ENCODE measurements at places on chromosomes 5 and 9.
A peak's percentile ranks its signal among the peaks of the same experiment; 100 is the strongest.

GRCh38 chr5:80187421-80188090 is 68.3 kb downstream of the SERINC5 start:
- no peak for DNase-seq

GRCh38 chr9:19409401-19410194 is 789 bp downstream of the ACER2 start:
- peak; percentile 41 for DNase-seq

- no peak for DNase-seq
Observed at GRCh38 chr5:90111364-90112032, 298.1 kb downstream of the CETN3 start.

DNA sequence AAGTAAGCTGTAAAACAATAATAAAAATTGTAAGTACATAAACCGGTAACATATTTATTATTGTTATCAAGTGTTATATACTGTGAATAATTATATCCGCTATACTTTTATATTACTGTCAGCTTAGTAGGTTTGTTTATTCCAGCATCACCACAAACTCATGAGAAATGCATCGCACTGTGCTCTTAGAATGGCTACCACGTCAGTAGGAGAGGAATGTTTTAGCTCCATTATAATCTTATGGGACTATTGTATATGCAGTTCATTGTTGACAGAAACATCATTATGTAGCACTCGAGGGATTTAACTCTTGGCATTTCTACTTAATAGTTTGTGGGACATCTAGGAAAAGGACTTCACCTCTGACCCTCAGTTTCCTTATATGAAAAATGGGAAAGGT is 16.4 kb downstream of the SLC12A2 start:
- DNase-seq, result no peak

DNA sequence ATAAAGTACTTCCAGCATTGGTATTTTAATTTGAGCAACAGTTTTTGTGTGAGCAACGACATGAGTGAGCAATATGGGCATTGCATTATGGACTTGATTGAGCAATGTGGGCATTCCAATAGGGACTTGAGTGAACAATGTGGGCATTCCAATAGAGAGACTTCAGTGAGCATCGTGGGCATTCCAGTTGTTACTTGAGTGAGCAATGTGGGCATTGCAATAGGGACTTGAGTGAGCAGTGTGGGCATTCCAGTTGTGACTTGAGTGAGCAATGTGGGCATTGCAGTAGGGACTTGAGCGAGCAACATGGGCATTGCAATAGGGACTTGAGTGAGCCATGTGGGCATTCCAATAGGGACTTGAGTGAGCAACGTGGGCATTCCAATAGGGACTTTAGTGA is 52.2 kb downstream of the ZCCHC7 start:
- no peak for DNase-seq

- no peak for DNase-seq
Observed at GRCh38 chr9:136052991-136053756, 41.9 kb downstream of the NACC2 start.

DNA sequence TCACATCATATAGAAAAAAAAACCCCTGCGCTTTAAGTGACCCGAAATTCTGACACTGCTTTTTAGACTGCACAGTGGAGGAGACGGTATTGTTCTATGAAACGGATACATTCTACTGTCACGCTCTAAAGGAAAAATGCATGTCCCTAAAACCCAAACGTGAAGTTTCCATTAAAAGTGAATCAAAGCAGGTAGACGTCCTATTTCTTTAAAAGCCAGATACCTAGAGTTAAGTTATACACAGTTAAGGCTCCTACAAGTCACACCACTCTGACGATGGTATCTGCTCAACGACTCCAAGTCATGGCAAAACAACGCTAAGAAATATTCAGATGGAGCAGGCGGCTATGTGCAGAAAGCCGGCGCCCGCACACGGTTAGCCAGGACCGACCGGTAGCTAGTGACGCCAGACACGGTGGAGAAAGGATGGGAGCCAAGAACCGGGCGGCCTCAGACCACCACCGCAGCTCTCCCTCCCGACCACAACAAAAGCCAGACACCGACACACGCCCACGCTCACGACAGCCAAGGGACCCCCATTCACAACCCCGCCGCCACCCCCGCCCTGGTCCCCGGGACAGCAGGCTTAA is 734 bp downstream of the SKP1 start:
- no peak for DNase-seq

GRCh38 chr9:37061768-37062167 is 27.7 kb upstream of the PAX5 start:
- DNase-seq, result no peak

GRCh38 chr5:134143944-134144941 is 29.8 kb downstream of the TCF7 start:
- no peak for DNase-seq

- no peak for DNase-seq
Observed at GRCh38 chr5:82246960-82247574, 31.1 kb downstream of the RPS23 start.

- DNase-seq, result no peak
Observed at GRCh38 chr9:35864695-35865255, 5.4 kb downstream of the OR13J1 start.

DNA sequence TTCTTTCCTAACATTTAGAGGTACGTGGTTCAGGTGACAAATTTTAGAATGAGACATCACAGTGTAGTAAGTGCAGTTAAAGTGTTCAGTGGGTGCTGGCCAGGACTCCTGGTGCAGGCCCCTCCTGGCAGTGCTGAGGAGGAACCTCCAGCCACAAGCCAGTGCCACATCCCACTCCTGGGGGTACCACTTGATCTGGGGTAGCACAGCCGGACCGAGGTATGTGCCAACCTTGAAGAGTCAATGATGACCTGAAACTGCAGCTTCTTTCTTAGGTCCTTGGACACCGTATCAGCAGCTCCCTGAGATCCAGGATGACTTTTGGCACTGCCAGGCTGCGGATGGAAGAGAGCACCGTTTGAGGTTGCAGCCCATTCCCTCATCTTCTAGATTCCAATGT is 310.4 kb upstream of the IRX4 start:
- no peak for DNase-seq

DNA sequence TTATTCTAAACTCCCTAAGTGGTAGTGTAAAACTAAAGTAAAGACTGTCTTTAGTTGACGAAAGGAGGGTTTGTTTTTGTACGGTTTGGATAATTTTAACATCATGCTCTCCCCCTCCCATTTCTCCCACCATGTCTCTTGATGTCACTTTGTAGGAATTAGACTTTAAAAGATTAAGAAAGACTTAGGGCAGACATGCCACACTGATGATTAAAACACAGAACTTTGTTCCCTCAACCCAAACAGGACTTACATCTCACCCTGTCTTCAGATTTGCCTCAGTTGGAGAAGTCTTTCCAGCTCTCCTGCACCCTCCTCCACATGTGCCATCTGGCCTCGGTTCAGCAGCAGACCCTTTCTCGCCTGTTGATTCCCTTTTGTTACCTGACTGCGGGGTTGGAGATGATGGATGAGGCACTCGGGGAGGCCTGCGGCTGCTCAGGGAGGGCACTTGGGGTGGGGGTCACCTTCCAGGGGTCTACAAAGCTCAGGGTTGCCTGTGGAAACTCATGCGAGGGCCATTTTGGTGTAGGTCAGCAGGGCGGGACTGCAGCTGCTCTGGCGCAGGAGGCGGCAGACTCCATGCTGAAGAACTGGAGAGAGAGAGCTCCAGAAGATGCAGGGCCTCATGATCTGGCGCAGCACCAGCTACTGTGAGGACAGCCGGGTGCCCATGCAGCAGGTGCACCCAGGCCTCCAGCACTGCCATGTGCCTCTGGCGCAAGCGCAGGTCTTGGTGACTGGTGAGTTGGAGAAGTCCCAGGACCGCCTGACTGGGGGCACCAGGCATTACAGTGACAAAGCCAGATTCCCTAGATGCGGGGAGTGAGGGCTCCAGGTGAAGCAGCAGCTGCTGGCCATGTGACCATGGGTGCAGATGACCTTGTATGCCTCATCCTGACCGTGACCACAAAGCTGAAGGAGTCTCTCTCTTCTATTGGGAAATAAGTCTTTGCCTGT is 24.5 kb upstream of the EXOC3 start:
- no peak for DNase-seq

DNA sequence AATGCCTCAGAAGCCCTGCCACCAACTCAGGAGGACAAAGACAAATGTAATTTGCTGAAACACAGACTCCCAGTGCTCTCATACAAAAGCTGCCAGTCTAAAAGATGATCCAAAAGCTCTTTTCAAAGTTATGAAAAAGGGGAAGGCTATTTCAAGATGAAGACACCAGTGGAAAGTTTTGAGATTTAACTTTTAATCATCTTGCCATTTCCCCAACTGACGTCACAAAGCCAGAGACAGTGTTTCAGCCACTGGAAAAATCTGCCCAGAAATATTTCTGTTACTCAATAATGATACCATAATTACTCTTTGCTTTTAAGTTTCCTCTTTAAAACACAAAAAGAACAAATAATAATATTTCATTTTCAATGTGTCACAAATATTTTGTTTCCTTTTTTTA is 20.9 kb downstream of the ENG start:
- DNase-seq, result no peak

DNA sequence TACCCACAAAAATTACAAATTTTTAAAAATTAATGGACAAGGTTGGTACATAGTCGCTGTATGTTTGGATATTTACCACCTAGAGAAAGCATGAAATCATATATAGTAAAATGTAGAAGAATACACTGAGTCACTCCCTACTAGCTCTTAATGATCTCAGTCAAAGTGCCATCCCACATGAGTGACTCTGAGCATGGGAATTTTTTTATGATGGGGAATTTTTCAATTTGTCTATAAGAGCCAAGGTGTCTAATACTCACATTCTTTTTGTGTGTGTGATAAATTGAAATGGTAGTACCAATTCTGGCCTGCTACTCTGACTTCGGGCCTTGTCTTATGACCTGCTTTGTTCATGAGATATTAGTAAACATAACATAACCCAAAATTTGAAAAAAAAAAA is 483.2 kb downstream of the CDH10 start:
- no peak for DNase-seq

DNA sequence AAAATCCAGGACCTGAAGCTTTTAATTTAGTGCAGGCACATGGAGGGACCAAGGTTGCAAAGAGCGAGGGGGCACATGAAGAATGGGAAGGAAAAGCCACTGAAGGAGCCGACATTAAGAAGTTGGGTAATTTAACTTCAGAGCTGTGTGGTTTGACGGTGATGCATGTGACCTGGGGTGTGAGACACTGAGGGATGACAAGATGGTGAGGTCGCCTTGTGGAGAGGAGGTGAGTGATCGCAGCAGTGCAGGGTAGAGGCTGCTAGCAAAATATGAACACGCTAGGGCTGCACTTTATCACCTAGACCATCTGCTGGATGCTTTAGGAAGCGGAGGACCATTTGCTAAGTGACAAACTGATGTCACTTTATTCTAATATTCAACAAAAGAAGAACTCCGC is 339.0 kb upstream of the KIF2A start:
- no peak for DNase-seq

- DNase-seq, result no peak
Observed at GRCh38 chr9:25205285-25205684, 473.0 kb downstream of the TUSC1 start.

DNA sequence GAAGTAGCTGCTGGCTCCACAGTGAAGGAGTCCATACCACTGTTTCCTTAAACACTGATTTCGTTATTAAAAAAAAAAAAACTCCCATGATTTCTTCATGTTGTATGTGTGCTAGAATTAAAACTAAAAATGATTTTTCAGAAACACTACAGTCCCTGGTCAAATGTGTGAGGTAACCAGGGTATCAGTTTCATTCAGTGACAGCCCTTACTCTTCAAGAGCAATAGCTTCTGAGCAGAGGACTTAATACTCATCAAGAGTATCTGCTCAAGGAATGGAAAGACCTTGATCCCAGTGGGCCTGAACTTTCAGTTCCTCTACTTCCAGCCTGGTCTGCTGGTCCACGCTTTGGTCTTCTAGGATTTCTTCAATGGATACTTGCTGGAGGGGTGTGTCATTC is 95.1 kb downstream of the BNC2 start:
- no peak for DNase-seq

DNA sequence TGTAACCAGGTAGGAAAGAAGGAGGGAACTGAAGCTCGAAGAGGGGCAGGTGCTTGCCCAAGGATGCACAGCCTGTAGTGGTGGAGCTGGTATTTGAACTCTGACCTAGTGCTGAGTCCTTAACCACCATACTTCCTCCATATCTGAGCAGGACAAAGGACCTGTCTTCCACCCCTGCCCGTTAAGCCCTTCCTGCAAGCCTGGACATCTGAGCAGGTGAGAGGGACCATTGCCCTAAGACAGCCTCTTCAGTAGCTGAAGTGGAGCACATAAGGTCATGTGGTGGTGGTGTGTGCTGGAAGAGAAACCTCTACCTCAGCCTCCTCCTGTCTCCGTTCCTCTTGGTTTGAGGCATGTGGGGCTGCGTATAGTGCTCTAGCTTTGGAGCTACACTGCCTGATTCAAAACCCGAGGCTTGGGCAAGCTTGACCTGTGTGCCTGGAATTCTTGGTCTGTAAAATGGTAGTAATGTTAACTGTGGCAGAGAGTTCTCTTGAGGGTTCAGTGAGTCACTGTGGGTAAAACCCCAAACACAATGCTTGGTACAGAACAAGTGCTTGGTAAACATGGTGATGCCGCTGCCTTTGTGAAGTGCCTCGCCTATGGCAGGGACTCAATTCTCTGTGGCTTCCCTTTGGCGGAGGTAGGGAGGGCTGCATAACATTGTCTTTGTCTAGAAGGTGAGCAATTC is 7.4 kb downstream of the GALNT10 start:
- no peak for DNase-seq

DNA sequence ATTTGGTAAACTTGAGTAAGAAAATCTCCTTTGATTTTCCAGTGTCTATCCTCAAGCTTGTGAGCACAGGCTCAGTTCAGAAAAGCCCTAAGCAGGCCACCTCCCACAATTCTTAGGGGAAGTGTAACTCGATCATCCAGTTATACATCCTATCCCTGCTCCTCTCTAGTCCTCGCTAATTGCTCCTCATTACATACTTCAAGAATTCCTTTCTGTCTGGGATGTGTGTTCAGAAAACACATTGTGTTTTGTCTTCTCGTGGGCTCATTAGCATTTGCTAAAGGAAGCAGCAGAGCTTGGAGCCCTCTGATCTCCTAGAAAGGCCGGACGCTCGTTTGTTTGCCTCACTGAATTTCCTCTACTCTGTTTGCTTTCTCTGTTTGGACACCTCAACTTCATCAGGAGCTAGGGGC is 268.2 kb upstream of the RFX3 start:
- no peak for DNase-seq

GRCh38 chr5:126133424-126133823 is 289.8 kb upstream of the GRAMD2B start:
- DNase-seq, result no peak

Data from NCI-H1930 (cell line).